ENCODE measurements at places on chromosomes 16 and 17.

DNA sequence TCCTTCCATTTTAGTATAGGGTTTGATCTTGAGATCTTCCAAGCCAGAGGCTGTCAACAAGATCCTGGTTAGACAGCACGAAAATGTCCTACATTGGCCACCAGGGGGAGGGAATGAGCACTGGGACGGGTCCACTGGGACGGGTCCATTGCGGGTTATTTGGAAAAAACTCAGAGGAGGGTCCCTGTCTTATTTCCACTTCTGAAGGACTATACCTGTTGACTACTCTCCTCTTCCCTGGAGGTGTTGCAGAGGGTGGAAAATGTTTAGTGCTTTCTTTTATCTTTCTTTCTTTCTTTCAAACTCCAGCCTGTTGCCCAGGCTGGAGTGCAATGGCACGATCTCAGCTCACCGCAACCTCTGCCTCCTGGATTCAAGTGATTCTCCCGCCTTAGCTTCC, 2.5 kb downstream of the TTLL6 start:
- peak; percentile 59 for DNase-seq

- DNase-seq: no peak
These were observed 39.4 kb upstream of the ZNF750 start for GRCh38 chr17:82879241-82879640.

GRCh38 chr17:67245694-67246402, 852 bp upstream of the HELZ start:
- peak; percentile 8 for DNase-seq

DNA sequence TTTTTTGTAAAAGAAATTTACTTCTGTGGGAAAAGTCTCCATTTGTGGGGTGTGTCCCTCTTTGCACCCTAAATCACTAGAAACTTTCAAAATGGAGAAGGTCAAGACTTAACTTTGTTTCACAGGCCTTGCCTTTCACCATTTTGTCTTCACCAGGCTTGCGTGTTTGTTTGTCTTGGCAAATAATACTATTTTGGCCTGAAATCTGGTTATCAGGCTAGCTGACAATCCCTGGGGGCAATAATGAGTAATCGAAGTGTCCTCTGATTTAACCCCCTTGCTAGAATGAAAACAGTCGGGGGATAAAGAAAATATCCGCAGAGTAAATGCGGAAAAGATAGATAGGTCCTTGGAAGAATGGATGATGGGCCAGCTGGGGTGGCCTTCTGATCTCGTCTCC, 34.5 kb downstream of the SLC39A11 start:
- peak; percentile 30 for DNase-seq

- DNase-seq: peak; percentile 49
These were observed 1.2 kb upstream of the GLIS2 start for GRCh38 chr16:4314532-4315185.

GRCh38 chr17:80060644-80061043, 24.2 kb downstream of the CCDC40 start:
- DNase-seq: no peak

DNA sequence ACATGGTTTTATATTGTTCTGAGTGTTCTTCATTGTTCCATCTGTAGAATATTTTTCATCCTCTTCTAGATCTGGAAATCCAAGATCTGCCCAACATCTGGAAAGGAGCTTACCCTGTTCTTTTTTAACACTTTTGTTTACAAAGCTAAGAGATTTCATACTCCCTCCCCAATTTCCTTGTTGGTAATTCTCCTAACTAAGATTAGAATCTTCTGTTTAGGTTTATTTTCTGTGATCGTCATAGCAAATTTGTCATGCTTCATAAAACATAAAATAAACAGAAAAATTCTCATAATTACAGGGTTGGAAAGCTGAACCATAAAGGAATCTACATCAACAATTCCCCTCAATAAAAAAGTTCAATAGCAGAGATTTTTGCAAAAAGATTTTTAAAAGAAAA, 580.3 kb upstream of the CA10 start:
- no peak for DNase-seq

DNA sequence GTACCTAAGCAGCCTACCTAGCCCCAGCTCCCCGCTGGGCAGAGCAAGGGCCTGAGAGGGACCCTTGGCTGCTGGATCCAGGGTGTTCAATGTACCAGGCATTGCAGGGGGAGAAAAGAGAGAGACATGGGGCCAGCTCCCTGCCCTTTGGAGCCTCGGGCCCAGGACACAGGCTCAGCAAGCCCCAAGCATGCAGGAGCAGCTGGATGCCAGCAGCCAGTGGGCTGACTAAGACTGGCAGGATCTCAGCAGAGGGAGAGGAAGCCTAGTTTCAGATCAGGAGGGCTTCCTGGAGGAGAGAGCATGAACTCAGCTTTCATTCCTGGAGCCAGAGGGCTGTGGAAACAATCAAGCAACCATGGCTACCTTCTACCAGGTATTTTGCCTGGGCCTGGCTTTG, 82.0 kb upstream of the NKD1 start:
- DNase-seq: no peak

DNA sequence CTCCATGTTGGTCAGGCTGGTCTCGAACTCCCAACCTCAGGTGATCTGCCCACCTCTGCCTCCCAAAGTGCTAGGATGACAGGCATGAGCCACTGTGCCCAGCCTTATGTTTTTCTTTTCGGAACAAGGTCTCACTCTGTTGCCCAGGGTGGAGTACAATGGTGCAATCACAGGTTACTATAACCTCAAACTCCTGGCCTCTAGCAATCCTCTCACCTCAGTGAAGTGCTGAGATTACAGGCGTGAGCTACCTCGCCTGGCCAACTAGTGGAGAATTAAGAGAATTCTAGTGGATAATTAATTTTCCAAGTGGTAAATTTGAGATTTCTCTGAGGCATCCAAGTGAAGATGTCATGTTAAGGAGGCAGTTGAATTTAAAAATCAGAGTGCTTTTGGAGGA, 2.9 kb upstream of the FBXO47 start:
- DNase-seq: no peak

DNA sequence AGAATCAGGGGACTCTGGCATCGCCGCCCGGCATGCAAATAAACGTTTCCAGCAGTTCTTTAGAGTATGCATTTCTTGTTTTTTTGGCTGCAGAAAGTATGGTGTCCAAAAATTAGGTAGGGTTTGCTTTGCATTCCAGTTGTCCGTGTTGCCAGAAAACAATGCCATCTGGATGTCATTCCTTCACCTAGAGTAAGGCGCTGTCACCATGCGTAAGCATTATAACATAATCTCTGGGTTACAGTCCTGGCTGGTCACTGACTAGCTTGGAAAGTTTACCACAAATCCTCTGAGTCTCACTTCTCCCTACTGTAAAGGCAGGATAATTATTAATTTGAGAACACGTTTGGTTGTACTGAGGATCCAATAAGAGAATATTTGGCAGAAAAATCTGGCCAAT, 457.7 kb downstream of the XYLT1 start:
- no peak for DNase-seq

DNA sequence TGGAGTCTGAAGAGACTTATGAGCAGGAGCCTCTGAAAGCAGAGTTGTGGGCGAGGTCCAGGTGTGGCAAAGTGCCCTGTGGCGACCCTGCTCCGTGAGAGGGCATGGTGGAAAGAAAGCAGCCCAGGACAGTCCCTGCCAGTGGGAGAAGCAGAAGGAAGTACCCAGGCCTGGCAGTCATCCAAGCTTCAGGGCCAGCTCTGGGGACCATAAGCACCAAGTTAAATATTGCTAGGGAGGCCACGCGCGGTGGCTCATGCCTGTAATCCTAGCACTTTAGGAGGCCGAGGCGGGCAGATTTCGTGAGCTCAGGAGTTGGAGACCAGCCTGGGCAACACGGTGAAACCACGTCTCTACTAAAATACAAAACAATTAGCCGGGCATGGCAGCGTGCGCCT, 4.9 kb upstream of the ASGR1 start:
- no peak for DNase-seq

DNA sequence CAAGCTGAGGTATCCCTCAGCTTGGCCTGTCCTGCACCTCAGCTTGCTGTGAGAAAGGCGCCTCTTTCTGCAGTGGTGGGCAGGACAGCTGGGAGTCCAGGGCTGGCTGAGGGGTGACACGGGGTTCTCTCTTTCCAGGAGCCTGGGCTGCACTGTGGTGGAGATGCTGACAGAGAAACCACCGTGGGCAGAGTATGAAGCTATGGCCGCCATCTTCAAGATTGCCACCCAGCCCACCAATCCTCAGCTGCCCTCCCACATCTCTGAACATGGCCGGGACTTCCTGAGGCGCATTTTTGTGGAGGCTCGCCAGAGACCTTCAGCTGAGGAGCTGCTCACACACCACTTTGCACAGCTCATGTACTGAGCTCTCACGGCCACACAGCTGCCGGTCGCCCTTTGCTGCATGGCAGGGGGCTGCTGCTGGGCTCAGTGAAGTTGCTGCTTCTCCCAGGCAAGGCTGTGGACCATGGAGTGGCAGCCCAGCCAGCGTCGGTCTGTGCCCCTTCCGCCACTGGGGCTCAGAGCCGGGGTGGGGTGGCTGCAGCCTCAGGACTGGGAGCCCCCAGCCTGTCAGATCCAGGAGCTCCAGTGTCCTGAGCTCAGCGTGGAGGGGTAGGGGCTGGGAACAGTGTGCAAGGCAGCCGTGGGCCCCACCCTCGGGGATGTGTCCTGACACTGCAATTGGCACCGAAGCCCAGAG, 6.4 kb downstream of the LIMD2 start:
- no peak for DNase-seq

DNA sequence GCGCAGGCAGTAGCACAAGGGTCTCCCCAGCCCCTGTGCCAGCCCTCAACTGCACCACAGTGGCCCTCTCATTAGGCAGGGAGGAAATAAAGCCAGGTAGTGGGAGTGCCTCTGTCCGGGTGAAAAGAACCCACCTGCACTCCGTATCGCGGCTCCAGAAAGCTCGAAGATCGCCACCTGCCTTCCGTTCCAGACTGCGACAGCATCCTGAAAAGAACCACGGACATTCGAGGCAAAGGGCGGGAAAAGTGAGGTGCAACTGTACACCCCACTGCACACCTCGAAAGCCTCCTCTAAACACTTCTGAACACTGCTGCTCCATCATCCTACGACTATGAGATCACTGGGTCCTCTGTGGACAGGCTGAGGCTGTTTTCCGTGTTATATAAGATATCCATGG, 28.7 kb downstream of the IFT140 start:
- DNase-seq: no peak

GRCh38 chr17:32970281-32970680, 21.4 kb upstream of the SPACA3 start:
- DNase-seq: no peak

DNA sequence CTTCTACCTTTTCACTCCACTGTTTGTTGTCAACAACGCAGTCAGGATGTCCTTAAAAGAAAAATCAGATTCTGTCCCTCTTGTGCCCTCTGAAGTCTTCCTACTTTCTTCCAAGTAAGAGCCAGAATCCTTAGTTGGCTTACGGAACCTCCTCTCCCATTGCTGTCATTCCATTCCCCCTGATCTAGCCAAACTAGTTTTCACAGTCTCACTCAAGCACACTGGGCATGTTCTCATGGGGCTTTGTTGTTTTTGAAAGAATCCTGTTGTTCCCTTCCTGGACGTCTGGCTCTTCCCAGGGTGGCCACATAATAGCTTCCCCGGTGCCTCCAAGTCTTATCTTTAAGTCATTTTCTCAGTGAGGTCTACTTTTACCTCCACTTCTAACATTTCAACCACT, 158.6 kb upstream of the ELAC2 start:
- DNase-seq: no peak

- no peak for DNase-seq
These were observed 731.0 kb downstream of the MAF start for GRCh38 chr16:78869492-78869891.

- no peak for DNase-seq
These were observed 112.5 kb upstream of the KCNJ16 start for GRCh38 chr17:69962436-69962995.

DNA sequence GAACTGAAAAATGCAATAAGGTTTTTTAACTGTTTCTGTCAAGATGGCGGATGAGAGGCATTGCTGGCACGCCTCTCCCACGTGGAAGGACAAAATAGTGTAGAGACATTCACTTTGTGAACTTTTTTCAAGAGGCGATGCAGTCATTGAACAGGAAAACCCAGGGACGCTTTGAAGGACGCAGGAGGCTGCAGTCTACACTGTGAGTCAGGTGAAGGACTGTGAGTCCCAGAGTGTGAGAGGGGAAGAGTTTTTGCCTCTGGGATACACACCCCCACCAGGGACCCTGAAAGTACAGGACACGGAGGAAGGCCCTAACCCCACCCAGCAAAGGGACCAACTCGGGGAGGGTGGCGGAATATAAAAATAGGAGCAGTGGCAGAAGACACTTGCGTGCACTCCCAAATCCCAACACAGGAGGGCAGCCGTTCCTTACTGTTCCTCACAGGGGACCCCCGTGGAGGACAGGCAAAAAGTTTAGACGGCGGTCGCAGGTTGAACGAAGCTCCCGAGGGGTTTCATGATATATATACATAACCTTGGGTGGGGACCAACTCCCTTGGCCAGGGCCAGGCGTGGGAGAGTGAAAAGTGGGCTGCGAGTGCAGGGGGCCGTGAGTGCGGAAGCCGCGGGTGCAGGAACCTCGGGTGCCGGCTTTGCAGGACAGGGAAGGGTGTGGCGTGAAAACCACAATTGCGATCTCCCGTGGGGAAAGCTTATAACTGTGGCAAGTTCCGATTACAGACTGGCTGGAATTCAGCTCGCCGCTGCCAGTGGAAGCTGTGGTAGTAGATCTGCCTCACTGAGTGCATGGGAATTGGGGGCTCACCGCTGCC, 82.0 kb upstream of the ALOX12 start:
- DNase-seq: peak; percentile 58

GRCh38 chr17:43020789-43021740, 1.1 kb downstream of the VAT1 start:
- DNase-seq: peak; percentile 78

DNA sequence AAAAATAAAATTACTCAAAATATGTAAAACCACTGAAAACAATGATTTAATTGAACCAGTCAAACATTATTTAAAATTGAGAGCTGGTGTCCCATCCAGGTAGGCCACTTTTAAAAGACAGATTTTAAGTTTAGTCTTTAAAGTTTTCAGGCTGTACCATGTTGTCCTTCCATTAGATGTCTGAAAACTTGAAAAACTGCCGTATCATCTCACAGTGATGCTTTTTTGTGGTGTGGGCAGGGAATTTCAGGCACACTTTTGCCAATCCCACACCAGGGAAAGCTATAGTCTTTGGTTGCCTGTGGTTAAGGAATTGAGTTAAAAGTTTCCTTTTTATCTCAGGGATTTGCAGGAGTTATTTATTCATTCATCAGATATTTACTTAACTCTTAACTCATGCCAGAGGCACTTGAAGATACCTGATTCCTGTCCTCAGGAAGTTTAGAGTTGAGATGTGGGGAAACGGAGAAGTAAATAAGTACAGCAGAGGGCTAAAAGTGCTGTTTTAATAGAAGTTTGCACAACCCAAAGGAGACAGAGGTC, 3.2 kb downstream of the SNTB2 start:
- DNase-seq: no peak

Measured in EL (cell line).